ENCODE measurements at places on chromosomes 5 and 9. TPM values are rescaled to one million over a fixed set of nuclear protein-coding genes. Genes with fewer than 3 reads are reported as not detected.

The PCDHA1 gene
- not detected for total RNA-seq

The LCN6 gene
- not detected for total RNA-seq

The PCSK1 gene
- total RNA-seq, result not detected

The CARTPT gene
- not detected for total RNA-seq

The BNC2 gene
- 3.7 TPM for total RNA-seq
